Sigmoid colon (tissue), 7 donors: ENCODE measurements at places on chromosomes 7 and 10. TPM values are rescaled to one million over a fixed set of nuclear protein-coding genes. Genes with fewer than 3 reads are reported as not detected.
A peak's percentile ranks its signal among the peaks of the same experiment; 100 is the strongest.

The CEP55 gene
- total RNA-seq: not detected

DNA sequence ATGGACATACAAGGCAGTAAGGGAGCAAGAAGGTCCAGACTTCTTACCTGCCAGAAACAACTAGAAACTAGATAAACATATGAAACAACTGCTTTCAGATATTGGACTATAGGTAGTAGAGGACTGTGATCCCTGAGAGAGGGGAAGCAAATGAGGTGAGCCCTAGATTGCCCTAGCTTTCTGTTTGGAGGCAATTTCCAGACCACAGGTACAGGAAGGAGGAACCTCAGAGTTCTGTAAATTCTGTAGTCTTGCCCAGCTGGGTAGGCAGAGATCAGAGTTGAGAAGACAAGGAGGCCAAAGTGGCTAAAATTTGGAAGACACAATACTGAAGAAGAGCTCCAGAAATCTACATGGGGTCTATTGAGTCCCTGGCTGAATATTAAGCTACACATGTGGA lies 21.0 kb downstream of the CDK6 start:
- no peak for DNase-seq
- peaks cover 7% of the 10 kb centered on the region for H3K4me1 ChIP-seq
- H3K27me3 ChIP-seq: no peaks in the 10 kb centered on the region

DNA sequence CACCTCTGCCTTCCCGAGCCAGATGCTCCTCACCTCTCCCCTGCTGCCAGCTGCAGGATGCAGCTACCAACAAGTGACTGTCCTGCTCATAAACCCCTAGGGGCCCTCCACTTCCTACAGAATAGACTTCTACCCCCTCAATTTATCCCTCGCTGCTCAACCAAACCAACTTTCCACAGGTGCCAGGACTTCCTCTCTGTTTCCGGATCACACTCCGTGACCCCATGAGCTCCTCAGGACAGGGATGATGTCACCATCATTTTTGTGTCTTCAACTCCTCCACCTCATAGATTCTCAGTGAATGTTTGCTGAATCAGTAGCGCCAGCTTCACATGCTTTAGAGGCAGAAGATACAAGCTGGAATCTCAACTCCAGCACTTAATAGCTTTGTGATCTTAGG lies 25.8 kb upstream of the ADRB1 start:
- H3K4me1 ChIP-seq: no peaks in the 10 kb centered on the region
- no peak overlapping the region for H3K4me3 ChIP-seq
- no peak overlapping the region for H3K27ac ChIP-seq
- no peaks in the 10 kb centered on the region for H3K36me3 ChIP-seq

DNA sequence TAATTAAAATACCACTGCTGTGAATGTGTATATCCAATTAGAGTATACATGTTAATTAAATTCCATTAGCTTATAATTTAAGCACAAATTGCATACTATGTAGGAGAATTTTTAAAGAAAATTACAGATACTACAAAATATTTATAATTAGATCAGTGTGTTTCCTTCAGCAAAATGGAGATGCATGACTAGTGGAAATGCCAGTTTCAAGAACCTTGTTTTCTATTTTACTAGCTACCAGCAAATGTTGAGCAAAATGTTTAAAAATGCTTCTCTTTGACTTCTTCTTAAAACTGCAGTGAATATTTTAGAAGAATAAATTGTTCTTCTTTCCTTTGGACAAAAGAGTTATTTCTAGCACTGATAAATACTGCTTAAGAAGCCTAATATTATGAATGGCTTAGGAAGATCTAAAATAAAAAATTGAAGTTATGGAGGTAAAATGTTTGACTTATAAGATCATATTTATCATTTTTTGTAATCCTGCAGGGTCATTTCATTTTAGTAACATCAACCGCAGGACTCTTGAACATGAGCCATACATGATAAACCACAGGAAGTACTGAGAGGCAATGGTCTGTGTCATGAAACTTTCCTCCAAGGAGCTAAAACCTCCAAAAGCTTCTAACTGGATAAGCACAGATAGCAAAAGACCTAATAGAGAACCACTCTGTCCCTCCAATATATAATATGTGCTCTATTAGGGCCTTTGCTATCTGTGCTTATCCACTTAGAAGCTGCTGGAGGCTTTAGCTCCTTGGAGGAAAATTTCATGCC lies 1066.0 kb upstream of the CELF2 start:
- H3K27me3 ChIP-seq: no peaks in the 10 kb centered on the region
- no peaks in the 10 kb centered on the region for H3K36me3 ChIP-seq
- no peak overlapping the region for H3K27ac ChIP-seq
- no peak overlapping the region for H3K4me3 ChIP-seq

DNA sequence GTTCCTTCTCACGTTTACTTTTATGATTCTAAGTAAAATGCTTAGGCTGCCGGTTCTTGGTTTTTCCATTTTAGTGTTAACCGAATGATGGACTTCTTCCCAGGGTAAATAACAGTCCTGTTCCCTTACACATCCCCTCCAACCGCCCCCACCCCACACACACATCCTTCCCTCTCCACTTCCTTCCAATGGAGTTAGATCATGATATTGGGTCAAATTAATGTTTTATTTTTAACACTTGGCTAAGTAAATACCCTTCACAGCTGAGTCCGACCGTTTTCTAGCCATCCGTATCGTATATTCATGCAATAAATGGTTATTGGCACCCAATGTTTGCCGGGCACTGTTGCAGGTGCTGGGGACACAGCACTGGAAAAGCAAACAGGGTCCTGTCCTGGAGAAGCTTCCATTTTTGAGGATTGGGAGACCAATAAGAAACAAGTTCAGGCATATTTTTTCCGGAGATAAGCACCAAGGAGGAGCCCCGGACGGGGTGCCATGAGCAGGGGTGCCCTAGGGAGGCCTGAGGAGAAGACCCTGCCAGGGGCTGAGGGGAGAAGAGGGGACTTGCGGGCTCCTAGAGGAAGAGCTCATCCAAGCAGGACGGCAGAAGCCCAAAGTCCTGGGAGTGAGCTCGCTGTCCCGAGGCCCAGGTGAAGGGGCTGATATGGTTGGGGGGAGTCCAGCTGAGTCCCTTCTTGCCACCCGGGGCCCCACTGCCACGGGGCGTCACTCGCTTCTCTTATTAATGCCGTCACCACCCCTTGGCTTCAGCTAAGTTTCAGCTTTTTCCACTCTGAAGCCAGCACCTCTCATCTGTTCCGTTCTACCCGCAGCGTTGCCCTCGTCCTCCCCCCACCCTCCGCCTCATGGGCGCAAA lies 126.0 kb upstream of the RET start:
- no peak overlapping the region for H3K27ac ChIP-seq
- no peaks in the 10 kb centered on the region for H3K4me1 ChIP-seq
- no peak overlapping the region for H3K4me3 ChIP-seq
- peak; percentile 52 for DNase-seq
- peaks cover 8% of the 10 kb centered on the region for H3K27me3 ChIP-seq

- no peak overlapping the region for H3K4me3 ChIP-seq
- no peaks in the 10 kb centered on the region for H3K27me3 ChIP-seq
- DNase-seq: peak; percentile 49
- H3K36me3 ChIP-seq: no peaks in the 10 kb centered on the region
Observed at GRCh38 chr7:2158331-2159175, 74.2 kb downstream of the MAD1L1 start.

DNA sequence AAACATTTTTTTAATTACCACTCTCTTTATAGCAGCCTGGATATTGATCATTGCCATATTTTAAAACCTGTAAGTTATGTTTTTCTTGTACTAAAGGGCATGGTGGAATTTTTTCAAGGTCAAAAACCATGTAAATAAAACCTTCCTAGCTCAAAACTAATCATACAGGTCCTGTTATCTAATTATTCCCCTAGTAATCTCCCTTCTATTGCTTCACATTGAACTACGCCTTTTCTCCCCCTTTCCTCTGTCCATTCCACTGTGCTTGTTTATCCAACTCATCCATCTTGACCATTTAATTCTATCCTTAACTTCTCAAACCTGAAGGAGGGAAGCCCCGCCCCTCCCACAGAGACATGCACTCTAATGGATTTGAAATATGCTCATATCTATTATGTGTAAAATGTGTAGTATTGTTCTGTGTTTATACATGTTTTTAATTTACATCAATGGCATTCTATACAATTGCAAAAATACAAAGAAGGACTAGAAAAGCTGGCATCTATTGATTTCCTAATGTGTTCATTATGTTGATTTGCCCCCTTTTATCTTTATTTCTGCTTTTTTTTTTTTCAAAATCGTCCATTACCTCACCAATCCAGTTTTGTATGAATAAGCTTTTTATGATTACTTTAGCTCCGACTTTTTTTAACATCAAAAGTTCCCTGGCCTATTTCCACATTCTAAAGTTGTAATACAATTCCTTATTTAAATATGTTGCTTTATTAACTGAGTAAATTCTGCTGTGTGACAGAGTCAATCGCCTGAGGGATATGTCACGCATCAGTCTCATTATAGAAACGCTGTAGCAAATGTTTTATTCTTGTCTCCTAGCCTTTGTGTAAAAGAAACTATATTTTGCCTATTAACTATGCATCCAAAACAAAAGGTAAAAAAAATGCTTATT lies 61.0 kb downstream of the MET start:
- no peaks in the 10 kb centered on the region for H3K36me3 ChIP-seq
- no peak overlapping the region for H3K27ac ChIP-seq
- H3K4me3 ChIP-seq: no peak overlapping the region

The CPA5 gene
- total RNA-seq: not detected

- no peak overlapping the region for H3K4me3 ChIP-seq
- H3K4me1 ChIP-seq: no peaks in the 10 kb centered on the region
Observed at GRCh38 chr10:113550365-113550764, 2.5 kb upstream of the HABP2 start.

DNA sequence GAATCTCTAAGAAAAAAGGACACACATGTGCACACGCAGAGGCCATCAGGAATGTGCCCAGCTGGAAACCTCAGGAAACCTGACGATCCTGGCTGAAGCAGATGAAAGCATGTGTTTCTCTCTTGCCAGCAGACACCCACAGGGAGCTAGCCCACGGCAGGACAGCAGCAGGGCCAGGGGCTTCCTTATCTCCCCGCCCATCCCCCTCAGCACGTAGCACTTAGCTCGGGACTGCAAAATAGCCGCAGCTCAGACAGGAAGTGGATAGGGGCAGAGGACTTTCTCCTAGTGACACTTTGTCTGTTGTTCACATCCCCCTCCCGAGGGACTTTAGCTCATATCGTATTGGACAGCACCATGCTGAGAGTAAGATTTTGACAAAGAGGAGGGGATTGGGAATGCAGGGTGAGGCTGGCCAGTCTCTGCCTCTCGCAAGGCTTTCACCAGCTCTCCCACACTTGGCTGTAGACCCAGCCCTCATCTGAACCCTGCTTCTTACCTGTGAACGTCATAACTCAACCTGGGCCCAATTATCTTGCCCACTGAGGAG lies 63.8 kb downstream of the MKI67 start:
- peak overlapping the region; percentile 53 for H3K27ac ChIP-seq
- H3K4me3 ChIP-seq: no peak overlapping the region
- DNase-seq: no peak
- H3K27me3 ChIP-seq: no peaks in the 10 kb centered on the region

- peaks cover 66% of the 10 kb centered on the region for H3K4me1 ChIP-seq
- peak overlapping the region; percentile 91 for H3K27ac ChIP-seq
- H3K36me3 ChIP-seq: no peaks in the 10 kb centered on the region
- peak; percentile 88 for DNase-seq
Observed at GRCh38 chr10:3467052-3467951, 294.7 kb upstream of the PITRM1 start.
